ENCODE measurements at places on chromosomes 4 and X.

- no peak for DNase-seq
Observed at GRCh38 chr4:159950707-159951106, 847.8 kb downstream of the RAPGEF2 start.

DNA sequence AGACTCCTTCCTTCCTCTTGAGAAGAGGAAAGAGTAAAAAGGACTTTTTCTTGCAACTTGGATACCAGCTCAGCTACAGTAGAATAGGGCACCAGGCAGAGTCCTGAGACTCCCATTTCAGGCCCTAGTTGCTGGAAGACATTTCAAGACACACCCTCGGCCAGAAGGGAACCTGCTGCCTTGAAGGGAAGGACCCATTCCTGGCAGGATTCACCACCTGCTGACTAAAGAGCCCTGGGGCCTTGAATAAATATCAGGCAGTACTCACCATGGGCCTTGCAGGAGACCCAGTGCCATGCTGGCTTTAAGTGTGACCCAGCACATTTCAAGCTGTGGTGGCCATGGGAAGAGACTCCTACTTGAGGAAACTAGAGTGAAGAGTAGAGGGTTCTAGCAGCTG lies 317.6 kb downstream of the DKK2 start:
- DNase-seq = no peak

- DNase-seq = no peak
Observed at GRCh38 chr4:106114270-106114669, 201.7 kb downstream of the TBCK start.

DNA sequence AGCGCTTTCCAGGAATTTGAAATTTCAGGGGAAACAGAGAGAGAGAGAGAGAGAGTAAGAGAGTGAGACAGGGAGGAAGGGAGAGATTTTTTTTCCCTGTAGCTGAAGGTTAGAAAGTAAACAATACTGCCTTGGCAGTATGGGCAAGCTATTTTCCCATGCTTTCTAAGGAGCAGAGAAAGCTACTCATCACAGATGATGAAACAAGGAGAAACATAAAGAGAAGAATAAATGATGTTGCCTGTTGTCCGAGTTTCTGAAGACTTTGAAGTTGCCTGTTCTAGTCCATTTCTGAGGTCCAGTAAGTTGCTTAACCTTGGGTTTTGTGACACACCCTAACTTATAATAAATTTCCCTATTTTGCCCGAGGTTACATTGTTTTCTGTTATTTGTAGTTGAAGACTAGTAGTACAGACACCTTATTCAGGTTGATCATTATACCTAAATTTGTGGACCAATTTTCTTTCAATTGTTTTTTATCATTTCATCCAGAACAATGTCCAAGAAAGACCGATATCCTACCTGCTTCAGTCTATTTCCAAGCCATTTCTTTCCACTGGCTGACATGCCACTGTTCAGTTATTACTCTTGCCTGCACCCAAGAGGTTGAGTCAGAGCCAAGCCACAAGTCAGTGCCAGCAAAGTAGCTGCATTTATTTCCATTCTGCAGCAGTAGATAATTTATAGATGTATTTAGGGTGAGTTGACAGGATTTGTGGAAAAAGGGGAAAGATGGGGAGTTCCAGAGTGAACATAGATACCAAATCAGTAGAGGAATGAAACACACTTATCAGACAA lies 49.7 kb upstream of the SLC16A2 start:
- DNase-seq = no peak

GRCh38 chr4:144580430-144580829 lies 65.5 kb upstream of the HHIP start:
- DNase-seq = no peak

DNA sequence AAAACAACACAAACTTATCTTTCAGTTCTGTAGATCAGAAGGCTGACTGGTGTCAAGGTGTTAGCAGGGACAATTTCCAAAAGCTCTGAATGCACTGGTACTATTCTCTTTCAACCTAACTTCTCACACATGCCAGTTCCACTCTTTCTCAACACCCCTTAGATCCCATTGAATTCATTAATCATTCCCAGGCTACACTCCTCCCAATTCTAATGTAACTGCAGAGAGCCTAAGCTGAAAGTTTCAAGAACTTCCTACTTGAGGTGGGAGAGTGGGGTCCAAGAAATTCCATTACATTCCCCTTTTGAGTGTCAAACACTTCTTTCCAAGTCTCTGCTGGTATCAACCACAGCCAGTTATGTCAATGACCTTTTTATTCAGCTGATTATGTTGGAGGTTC lies 142.0 kb downstream of the ADAMTS3 start:
- DNase-seq = no peak
